ENCODE measurements at places on chromosomes 7 and 10.
A peak's percentile ranks its signal among the peaks of the same experiment; 100 is the strongest.

DNA sequence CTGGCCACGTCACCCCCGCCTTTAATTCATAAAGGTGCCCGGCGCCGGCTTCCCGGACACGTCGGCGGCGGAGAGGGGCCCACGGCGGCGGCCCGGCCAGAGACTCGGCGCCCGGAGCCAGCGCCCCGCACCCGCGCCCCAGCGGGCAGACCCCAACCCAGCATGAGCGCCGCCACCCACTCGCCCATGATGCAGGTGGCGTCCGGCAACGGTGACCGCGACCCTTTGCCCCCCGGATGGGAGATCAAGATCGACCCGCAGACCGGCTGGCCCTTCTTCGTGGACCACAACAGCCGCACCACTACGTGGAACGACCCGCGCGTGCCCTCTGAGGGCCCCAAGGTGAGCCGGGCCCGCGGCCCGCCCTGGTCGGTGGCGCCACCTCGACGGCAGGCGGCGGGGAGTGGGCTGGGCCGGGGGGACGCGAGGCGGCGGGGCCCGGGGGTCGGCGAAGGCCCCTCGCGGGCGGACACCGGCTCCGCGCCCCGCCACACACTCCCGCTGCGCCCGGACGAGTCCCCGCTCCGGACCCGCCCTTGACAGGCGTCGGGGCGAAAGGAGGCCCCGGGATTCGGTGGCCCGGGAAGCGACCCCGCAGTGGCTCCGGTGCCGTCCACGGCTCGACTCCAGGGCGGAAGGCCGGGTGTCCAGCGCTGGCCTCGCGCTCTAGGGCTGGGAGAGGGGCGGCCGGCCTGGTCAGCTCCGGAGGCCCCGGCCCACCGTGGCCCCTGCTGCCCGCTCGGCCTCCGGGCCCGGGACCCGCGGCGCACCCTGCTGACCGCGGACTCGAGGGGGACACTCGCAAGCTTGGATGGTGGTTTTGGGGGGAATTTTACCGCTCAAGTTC, 557 bp downstream of the BAG3 start:
- DNase-seq: peak; percentile 4

DNA sequence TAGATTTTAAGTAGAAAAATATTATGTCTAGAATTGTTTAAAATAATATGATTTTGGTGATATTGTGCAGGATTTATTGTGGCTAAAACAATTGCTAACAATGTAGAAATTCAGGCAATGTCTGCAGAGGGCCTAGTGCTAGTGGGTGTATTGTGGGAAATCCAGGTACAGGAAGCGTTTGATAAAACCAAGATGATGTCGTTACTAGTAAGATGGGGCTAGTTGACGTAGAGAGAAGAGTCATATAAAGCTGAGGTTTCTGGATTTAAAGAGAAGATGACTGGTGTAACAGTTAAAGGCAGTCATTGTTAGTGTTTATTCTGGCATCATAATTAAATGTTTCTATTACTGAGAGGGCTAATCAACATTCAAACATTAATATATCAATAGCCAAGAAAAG, 43.5 kb downstream of the ADK start:
- DNase-seq: no peak

DNA sequence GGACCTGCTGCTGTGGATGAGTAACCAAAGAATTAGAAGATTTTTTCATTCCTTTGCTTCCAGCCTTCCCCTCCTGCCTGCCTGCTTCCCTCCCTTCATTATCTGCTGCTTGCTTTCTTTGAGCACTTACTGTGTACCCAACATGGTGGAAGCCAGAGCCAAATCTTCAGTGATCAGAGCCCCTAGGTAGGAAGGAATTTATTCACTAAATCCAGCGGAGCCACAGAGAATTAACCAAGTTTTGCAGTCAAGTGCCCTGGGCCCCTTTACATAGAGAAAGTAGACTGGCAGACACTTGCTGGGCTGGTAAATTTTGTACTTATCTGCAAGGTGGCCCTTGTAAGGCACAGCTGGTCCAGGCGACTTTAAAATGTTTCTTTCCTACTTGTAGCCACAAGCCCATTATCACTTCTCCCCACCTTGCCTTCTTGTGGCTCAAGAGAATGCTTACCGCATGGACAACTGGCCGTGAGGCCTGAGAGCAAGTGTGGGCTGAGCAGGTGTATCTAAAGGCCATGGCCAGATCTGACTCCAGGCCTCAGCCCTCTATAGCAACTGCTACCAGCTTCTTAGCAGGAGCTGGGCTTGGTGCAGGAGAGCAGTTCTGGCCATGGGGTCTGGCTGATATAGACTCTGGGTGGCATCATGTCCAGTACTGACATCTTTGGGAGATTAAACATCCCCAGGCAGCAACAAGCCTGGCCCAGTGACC, 11.1 kb downstream of the UNC5B start:
- no peak for DNase-seq

- no peak for DNase-seq
Measured at GRCh38 chr7:134444961-134445315, 14.0 kb downstream of the AKR1B1 start.

DNA sequence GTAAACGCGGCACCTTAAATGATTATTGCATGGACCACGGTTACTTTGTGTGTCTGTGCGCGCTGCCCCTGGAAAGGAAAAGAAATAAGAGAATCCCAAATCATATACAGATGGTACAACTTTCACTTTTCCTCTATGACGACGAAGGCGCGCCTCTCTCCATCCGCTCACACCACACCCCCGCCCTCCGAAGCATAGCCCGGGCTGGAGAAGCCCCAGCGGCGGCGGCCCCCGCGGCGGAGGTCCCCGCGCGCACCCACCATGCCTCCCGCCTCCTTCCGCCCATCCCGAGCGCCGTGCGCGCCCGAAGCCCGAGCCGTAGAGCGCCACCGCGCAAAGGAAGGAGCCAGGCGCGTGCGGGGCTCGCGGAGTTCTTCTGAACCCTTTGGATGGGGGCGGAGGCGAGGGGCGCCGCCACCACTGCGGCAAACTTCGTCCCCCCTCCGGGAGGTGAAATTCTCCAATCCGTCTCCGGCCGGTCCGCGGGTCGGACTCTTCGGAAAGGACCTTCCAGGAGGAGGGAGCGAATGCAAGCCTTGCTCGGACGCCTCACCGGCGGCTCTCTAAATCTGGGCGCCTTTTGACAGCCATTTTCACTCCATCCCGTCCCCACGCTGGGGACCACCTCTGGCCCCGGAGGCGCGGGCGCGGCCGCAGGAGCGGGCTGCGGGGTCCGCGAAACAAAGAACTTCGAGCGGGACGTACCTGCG, 588 bp downstream of the GLI3 start:
- DNase-seq: no peak

- DNase-seq: no peak
Measured at GRCh38 chr7:112821345-112821744, 31.2 kb upstream of the TMEM168 start.

- DNase-seq: no peak
Measured at GRCh38 chr10:78045237-78045636, 11.6 kb downstream of the RPS24 start.

DNA sequence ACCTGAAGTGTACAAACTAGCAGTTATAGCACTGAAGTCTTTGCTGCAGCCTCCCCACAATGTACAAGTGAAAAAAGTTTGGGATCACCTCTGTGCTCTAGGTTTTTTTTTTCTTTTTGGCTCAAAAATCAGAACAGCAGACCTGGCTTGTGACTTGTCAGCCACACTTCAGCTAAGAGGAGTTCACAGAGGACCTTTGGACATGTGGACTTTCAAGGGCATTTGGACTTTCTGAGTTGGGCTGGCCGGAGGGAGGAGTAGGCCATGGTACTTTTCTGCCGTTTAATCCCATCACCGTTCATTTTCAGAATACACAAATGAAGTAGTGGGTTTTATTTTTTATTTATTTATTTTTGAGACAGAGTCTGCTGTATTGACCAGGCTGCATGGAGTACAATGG, 21.9 kb upstream of the ACSL5 start:
- DNase-seq: no peak

- DNase-seq: no peak
Measured at GRCh38 chr7:112510001-112510742, 29.4 kb downstream of the LSMEM1 start.

DNA sequence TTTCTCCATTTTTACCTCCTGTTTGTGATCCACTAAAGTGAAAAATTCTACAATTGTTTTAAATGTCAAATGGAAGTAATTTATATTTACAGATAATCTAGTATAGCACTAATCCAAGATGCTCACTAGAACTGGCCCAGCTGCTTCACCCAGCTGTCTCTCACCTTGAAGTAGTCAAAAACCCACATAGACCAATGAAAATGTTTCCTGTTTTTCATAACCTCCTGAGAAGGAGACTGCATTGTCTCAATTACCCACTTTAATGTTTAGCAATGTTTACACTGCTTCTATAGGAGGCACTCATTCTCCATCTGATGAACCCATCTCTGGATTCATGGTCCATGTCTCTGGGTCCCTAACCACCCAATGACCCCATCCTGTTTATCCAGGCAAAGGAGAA, 56.1 kb upstream of the ADO start:
- DNase-seq: no peak

DNA sequence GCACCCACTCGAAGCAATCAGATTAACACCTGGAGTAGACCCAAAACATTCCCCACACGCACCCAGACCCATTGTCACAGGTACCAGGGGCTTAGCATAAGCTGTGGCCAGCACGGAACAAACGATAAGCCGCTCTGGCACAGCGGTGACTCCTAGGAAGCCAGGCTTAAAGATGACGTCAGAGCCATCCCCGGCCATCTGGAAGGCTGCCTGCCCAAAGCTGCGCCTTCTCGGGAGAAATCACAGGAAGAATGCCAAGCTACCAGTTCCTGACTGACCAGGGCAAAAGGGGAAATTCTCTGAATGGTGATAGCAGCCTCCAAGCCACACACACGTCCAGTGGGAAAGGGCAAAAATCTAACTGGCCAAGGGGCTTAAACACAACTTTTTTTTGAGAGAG, 13.0 kb upstream of the WIPI2 start:
- no peak for DNase-seq

- no peak for DNase-seq
Measured at GRCh38 chr7:39504963-39505362, 61.2 kb upstream of the YAE1 start.

- no peak for DNase-seq
Measured at GRCh38 chr7:47664650-47665195, 82.8 kb upstream of the TNS3 start.

GRCh38 chr10:3882855-3883254, 97.8 kb upstream of the KLF6 start:
- DNase-seq: no peak

Measured in activated T-helper 9 cell treated with anti-CD3 and anti-CD28 coated beads, Interleukin-2, amount 50 U/mL, for 16 hours (primary cell).